ENCODE measurements at places on chromosomes 13 and 19. TPM values are rescaled to one million over a fixed set of nuclear protein-coding genes. Genes with fewer than 3 reads are reported as not detected.

Gene RASIP1
- 0.67 TPM for total RNA-seq

Gene PRPF31
- 56.4 TPM for total RNA-seq

Gene PRX
- total RNA-seq, result 0.82 TPM

- peak; percentile 62 for ATAC-seq
These were observed 43.4 kb upstream of the MAP3K10 start for GRCh38 chr19:40147693-40148347.

DNA sequence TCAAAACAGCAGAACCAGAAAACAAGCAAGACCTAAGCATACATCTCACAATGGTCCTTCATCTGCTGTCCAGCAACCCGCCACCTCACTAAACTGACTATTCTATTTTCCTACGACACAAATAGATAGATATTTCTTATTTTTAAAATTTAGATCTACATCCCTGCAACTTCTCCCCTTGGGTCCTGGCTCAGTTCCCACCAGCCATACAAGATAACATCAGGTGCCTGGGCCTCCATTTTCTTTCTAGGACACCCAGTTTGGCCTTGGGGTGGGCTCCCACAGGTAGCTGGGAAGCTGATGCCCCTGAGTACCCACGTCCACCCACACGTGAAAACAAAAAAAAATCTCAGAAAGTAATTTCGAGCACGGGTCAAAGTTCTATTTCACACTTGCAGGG lies 47.6 kb downstream of the TGDS start:
- ATAC-seq, result no peak

Gene ZNF416
- total RNA-seq, result 2.2 TPM

Gene SBK3
- not detected for total RNA-seq

GRCh38 chr13:108897955-108898354 lies 268.5 kb downstream of the MYO16 start:
- ATAC-seq, result peak; percentile 90

Gene MADCAM1
- total RNA-seq, result not detected

DNA sequence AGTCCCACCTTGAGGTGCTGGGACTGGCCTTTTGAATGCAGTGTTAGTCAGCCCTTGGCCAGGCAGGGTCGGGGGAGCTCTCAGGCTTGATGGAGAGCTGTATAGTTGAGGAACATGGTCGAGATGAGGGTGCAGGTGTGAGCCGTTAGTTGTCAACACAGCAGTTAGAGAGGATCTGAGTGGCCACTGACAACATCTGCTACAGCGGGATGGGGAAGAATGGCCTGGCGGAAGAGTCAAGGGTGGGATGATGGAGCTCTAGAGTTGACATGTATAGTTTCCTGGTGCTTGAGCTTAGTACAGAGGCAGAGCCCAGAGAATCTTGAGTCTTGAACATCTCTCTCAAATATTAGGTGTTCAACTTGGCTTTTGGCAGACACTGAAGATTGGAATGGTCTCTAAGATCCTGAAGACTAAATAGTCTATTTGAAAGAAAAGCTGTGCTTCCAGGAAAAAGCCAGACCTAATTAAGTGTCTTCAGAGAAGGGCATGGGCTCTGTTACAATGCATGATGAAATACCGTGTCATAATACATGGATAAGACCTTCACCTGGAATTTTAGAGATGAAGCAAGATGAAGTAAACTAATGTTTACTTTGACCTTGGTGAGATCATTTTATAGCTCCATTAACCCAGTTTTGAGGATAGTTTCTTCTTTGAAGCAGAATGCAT lies 9.7 kb downstream of the PCCA start:
- ATAC-seq, result no peak

Gene SPTBN4
- 16.4 TPM for total RNA-seq

GRCh38 chr19:5352229-5352763 lies 11.7 kb upstream of the PTPRS start:
- no peak for ATAC-seq

Gene GPC6
- total RNA-seq, result not detected

Gene TBC1D4
- 23.7 TPM for total RNA-seq

GRCh38 chr13:39815345-39816111 lies 160.1 kb downstream of the COG6 start:
- no peak for ATAC-seq

- no peak for ATAC-seq
These were observed 2584.7 kb upstream of the PCDH20 start for GRCh38 chr13:64000321-64000720.

GRCh38 chr13:107881362-107881761 lies 334.0 kb downstream of the LIG4 start:
- ATAC-seq, result no peak

DNA sequence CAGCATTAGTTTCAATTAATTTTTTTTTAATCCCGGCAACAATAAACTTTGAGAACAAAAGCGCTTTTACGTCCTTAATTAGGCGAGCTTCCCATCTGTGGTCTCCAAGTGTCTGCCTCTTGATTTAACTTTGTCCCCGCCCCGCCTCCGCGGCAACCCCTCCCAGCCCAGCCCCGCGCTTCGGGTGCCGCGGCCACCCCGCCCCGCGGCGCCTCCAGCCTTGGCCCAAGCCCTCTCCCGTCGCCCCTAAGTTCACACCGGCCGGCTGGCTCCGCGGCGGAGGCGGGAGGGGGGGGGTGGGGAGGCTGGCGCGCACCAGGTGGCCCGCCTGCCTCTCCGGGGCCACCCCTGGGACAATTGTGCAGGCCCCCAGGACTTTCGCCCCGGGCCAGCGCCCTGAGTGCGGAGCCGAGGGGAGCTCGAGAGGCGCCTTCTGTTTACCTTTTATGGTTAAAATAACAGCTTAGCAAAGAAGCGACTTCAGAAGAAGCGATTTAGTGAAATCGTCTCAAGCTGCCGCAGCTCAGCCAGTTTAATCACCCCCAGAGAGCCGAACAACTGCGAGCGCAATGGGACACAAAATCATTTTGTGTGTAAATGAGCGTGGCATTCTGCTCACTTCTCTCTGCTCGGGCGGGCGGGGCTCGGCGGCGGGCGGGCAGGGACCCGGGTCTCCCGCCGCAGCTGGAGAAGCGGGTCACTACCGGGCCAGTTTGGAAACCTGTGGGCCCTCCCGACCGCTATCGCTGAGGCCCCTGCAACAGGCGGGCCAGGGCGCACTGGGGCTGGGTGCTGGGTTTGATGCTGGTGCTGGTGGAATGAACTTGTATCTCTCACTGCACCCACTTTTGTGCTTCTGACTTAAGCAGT lies 1.4 kb downstream of the KCTD15 start:
- no peak for ATAC-seq

Gene POMP
- total RNA-seq, result 101 TPM

- ATAC-seq, result no peak
These were observed 108.8 kb downstream of the SIPA1L3 start for GRCh38 chr19:38015761-38016160.

- peak; percentile 85 for ATAC-seq
These were observed 25.9 kb downstream of the ARHGAP35 start for GRCh38 chr19:46886546-46887239.

DNA sequence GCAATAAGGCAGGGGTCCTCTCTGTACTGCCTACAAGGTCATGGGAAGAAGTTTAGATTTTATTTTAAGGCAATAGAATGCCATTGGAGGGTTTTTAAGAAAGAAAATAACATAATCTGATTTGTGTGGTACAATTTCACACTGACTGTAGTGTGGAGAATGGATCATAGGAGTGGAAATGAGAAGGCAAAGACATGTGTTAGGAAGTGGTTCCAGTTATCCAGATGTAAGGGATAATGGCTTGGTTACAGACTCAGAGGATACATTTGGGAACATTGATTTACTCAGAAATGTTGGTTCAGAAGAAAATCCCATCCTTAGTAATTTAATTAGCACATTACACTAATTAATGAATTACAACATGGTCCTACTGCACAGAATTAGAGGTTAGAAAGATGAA lies 788.2 kb downstream of the SLITRK5 start:
- ATAC-seq, result no peak

- no peak for ATAC-seq
These were observed 7.1 kb downstream of the YIPF2 start for GRCh38 chr19:10921199-10921909.

GRCh38 chr19:392375-392970 lies 16.5 kb downstream of the C2CD4C start:
- ATAC-seq, result no peak

DNA sequence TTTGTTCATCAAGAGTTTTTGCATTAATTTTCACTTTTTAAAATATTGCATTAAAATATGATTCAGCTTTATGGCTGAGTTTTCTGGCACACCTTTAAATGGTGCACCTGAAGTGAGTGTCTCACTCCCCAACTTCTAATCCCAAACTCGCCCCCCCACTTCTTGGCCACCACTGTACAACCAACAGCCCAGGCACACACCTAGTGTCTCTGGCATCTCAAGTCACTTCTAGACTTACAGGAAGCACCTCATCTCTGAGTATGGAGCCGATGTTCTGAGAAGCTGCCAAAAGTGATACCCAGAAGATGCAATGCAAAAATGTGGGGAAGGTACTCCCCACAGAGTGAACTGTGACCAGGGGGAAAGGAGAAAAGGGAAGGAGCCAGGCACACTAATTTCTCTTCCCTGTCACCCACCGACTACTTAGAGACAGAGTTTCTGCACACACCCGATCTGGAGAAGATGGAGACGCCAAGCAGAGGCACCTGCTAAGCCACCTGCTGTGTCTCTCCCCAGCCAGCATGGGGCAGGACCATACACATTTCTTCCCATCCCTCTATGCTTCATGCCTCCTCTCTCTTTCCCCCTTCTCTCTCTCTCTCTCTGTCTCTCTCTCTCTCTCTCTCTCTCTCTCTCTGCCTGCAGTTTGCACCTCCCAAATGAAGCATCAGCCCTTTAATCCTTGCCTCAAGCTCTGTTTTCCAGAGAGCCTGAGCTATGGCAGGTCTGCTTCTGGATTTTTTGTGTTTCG lies 155.3 kb upstream of the ZNF507 start:
- no peak for ATAC-seq

DNA sequence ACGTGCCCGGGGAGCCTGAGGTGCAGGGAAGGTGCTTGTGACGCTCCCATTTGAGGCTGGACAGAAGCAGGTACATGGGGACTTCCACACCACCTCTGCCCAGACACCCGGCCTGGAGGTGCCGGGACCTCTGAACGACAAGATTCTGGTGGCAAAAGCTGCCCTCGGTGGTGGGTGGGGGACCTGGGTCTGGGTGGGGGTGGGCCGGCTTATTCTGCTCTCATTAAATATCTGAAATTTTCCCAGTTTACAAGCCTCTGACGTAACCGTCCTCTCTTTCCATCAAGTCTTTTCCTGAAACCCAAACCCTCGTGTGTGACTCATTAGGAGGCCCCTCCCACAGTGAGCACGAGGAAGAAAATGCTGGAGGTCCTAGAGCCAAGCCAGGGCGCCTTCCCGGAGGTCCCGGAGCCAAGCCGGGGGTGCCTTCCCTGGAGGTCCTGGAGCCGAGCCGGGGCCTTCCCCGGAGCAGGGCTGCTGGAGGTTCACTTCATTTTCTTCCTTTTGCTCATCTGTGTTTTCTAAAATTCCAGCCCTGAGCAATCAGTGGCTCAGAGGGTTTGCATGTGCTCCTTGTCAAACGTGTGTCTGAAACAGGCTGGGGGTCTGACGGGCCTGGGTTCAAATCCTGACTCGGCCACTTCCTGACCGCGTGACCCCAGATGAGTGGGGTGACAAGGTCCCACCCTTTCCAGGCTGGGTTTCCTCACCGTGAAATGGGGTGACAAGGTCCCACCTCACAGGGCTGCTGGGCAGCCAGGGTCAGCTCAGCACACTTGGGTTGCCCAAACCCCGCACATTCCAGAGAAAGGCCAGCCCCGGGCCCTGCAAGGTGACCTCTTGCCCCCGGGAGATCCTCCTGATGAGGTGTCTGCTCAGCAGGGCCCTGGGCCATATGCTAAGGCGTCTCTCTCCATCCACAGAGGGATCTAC lies 10.0 kb downstream of the CFD start:
- no peak for ATAC-seq

DNA sequence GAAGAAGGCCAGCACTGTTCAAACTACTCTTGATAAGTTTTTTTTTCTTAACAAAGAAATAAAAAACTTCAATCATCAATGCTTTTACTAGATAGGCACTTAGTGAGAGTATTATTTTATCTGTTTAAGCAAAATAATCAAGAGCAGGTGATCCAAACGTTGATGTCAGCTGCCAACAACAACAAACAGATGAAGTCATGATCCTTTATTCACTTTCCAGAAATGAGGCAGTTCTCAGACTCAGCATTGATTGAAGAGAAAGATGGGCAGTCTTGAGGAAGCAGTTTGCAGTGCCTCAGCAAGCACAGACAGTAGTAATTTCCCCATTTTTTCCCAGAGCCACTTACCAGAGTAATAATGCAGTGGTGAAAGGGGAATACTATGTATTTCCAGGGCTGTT lies 38.4 kb upstream of the CSNK1A1L start:
- no peak for ATAC-seq

Gene ZNF296
- 11.6 TPM for total RNA-seq

DNA sequence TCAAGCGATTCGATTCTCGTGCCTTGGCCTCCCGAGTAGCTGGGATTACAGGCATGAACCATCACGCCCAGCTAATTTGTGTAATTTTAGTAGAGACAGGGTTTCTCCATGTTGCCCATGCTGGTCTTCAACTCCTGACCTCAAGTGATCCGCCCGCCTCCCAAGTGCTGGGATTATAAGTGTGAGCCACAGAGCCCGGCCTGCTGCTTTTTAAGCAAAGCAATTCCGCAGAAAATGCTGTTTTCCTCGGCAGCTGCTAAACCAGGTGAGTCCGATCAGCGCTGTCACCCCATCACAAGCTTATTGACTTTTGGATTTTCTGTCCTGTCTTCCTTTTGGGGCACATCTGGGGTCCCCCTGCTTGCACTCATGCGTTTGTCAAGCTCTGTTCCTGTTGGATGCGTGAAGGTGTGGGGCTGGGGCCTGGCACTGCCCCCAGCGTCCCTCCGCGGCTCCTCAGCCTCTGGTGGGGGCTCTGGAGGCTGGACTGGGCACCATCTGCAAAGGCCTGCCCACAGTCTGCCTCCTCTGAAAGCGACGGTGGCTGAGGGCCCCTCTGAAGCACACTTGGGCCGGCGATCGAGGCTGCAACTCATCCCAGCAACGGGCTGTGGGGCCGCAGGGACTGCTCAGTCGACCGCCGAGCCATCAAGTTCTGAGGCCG lies 25.7 kb downstream of the CEBPG start:
- no peak for ATAC-seq

- no peak for ATAC-seq
These were observed 2638.2 kb downstream of the PCDH9 start for GRCh38 chr13:64591971-64592370.

Gene PPP6R1
- total RNA-seq, result 319 TPM

GRCh38 chr13:110499621-110500281 lies 61.8 kb downstream of the RAB20 start:
- no peak for ATAC-seq

DNA sequence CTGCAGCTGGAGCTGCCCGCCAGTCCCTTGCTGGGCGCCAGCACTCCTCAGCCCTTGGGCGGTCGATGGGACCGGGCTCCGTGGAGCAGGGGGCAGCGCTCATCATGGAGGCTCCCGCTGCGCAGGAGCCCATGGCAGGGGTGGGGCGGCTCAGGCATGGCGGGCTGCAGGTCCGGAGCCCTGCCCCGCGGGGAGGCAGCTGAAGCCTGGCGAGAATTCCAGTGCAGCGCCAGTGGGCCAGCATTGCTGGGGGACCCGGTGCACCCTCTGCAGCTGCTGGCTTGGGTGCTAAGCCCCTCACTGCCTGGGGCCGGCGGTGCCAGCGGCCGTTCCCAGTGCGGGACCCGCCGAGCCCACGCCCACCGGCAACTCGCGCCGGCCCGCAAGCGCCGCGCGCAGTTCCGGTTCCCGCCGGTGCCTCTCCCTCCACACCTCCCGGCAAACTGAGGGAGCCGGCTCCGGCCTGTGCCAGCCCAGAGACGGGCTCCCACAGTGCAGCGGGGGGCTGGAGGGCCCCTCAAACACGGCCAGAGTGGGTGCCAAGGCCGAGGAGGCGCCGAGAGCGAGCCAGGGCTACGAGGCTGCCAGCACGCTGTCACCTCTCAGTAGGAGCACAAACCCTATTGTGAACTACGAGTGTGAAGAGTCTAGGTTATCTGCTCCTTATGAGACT lies 687.1 kb downstream of the PCDH17 start:
- ATAC-seq, result no peak

All from activated T-helper 17 cell treated with anti-CD3 and anti-CD28 coated beads, Interleukin-2, amount 50 U/mL, for 72 hours (primary cell).